ENCODE measurements at places on chromosomes 7 and 10.

GRCh38 chr7:112510001-112510742 is 29.4 kb downstream of the LSMEM1 start:
- peak; percentile 32 for DNase-seq

DNA sequence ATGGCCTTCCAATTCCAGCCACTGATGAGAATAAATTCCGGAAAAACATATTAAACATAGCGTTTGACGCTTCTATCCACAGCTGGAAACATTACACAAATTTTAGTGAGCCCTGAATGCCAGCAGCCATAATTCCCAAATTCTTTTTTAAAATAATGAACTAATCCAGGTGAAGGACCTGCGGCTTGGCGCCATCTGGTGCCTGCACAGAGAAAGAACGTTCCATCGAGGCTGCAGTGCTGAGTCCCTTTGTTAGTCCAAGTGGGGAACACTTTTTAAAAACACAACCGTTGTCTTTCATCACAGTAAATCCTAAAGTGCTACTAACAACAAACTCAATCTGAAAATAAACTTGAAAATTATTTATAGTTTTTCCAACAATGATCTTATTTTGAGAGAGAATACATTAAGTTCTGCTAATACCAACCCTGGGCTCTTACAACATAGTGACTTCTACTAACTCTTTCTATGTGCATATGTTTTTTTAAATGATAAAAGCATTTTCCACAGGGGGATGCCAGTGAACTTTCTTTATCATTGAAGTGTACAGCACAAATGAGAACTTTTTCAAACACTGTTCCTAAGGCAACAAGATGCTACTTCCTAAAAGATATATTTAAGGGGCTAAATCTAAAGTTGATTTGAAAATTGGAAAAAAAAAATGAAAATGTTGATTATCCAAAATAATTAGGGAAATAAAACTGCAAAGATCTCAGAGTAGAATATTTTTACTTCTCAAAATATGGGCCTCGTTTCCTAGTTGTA is 166.9 kb upstream of the RNF32 start:
- no peak for DNase-seq

- DNase-seq, result no peak
These were observed 26.7 kb downstream of the IQCE start for GRCh38 chr7:2585446-2585845.

DNA sequence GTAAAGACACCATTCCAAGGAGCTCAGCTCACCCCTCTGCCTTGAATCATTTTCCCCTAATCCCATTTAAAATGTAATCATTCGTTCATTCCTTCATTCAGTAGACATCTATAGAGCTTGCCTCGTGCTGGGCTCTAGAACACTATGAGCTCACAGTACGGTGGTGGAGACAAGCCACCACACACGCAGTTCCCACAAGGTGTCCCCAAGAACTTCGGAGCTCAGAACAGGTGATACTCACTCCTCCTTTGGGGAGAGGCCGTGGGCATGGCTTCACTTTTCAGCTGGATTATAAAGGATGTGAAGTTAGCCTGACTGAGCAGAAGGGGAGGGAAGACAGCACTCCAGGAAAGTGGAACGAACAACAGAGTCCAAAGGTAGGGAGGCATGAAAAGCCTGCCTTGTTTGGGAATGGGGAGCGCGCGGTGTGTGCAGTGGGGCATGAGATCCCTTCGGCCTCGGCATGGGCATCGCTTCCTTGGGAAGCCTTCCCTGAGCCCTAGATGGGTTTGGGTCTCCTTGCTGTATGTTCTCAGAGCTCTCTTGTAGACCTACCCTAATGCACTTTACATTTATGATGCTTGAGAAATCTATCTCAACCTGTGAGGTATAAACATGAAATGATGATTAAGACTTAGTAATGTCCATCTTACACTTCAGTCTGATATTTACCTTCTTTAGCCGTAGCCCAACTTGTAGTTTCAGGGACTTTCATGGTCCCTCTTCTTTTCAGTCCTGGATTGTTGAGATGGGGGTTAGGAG is 809 bp upstream of the OGA start:
- DNase-seq, result no peak

DNA sequence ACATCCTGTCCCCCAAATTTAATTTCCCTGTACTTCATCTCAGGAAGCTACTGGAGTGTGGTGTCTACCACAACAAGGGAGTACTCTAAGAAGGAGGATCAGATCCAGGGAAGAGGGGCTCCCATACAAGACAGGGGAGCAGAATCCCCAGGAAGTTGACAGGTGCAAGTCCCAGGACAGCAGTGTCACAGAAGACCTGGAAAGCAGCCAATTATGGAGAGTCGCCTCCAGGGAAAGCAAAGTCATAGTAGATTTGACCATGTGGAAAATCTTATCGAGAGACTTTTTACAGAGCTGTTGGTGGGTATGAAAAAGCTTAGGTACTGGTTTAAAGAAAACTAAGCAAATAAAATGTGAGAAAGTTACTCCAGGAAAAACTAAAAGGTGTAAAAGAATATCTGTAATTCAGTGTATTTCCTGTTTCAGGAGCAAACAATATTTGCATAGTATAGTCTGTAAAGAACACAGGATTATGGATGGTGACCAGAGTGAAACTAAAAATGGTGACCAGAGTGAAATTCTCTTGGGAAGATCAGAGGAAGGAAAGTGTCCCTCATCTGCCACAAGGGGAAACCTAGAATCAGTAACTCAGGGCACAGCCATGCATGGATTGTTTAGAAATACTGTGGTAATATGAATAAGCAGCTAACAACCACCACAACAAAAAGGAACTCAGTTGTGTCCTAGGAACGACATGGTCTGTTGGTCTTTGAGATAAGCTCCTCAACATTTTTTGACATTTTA is 44.5 kb downstream of the LANCL2 start:
- DNase-seq, result no peak

GRCh38 chr10:79168210-79168609 is 99.4 kb downstream of the ZMIZ1 start:
- no peak for DNase-seq

- DNase-seq, result no peak
These were observed 5.3 kb downstream of the FRMD4A start for GRCh38 chr10:14325325-14325955.

- DNase-seq, result no peak
These were observed 67.1 kb downstream of the IKZF1 start for GRCh38 chr7:50371551-50372021.

Data from amniotic stem cell (primary cell).